ENCODE measurements at places on chromosomes 7 and 10. TPM values are rescaled to one million over a fixed set of nuclear protein-coding genes. Genes with fewer than 3 reads are reported as not detected.

The SIRT1 gene
- polyA plus RNA-seq = 16.2 TPM

DNA sequence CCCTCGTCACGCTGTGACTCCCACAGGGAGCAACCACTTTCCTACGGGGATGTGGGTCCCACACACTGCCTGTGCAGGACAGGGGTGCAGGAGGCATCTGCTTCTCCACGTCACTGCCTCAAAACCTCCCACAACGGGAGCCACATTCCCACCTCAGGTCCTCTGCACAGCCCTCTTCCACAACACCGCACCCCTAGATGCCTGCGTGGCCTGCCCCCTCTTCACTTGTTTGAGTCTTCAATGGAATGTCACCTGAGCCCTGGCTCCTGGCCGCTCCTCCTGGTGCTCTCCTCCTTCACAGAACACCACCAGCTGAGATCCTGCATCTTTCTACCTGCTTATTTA is 73.6 kb downstream of the MAD1L1 start:
- DNase-seq = no peak

DNA sequence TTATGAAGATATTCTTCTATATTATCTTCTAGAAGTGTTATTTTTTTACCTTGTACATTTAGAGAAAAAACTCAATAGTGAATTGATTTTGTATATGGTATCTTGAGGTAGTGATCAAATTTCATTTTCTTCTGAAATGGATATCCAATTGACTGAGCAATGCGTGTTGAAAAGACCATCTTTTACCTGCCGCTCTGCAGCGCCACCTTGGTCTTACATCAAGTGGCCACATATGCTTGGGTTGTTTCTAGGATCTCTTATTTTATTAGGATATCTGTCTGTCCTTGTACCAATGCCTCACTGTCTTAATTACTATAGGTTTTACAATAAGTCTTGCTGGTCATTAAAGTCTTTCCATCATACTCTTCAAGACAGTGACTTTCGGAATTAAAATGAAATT is 53.0 kb downstream of the CUL2 start:
- no peak for DNase-seq

DNA sequence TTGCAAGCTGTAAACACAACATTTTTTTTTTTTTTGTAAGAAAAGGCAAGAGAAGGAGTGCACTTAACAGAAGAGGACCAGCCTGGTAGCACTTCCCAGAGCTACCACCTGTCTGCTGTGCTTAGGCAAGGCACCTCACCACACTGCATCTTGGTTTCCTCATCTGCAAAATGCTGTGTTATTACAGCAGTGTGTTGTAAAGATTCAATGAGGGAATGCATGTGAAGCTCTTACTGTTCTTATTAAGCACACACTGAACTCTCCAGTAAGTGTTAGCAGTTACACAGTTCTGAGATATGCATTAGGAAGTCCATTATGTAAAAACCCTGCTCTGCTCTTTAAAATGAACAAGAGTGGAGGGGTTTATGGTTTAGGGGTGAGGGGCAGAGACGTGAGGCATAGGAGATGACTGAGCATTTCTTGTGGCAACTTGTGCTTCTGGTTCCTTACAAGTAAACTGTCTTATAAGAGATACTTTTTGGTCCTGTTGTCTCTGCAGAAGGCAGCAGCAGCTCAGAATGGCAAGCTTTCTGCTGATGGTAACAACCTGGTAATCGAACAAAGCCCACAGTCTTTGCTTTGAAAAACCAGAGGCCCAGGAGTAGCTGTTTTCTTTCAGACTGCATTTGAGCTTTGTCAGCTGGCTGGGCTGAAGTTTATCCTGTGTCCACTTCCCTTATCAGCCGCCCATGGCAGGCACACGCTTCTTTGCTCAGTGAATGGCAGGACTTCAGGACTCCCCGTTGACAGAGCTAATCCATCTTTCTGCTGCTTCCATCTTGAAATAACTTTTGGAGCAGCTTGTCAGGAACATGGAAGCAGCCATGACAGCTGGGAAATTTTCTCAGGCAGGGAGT is 98.8 kb upstream of the BMPER start:
- no peak for DNase-seq

DNA sequence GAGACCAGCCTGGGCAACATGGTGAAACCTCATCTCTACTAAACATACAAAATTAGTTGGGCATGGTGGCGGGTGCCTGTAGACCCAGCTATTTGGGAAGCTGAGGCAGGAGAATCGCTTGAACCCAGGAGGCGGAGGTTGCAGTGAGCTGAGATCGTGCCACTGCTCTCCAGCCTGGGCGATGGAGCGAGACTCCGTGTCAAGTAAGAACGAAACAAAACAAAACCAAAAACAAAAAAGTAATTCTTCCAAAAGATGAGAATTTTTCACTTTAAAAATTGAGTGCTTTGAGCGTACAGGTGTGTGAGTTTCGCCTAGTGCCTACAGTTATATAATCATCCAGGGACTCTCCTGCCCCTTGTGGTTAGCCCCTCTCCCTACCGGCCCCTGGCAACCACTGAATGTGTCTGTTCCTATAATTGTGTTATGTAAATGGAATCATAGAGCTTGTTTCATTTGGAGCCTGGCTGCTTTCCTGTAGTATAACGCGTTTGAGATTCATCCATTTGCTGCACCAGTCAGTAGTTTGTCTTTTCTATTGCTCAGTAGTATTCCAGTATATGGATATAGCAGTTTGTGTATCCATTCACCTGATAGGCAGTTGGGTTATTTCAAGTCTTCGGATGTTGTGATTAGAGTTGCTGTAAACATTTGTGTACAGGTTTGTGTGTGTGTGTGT is 80.0 kb downstream of the RBM33 start:
- peak; percentile 24 for DNase-seq

The ATP5MK gene
- polyA plus RNA-seq = 682 TPM

DNA sequence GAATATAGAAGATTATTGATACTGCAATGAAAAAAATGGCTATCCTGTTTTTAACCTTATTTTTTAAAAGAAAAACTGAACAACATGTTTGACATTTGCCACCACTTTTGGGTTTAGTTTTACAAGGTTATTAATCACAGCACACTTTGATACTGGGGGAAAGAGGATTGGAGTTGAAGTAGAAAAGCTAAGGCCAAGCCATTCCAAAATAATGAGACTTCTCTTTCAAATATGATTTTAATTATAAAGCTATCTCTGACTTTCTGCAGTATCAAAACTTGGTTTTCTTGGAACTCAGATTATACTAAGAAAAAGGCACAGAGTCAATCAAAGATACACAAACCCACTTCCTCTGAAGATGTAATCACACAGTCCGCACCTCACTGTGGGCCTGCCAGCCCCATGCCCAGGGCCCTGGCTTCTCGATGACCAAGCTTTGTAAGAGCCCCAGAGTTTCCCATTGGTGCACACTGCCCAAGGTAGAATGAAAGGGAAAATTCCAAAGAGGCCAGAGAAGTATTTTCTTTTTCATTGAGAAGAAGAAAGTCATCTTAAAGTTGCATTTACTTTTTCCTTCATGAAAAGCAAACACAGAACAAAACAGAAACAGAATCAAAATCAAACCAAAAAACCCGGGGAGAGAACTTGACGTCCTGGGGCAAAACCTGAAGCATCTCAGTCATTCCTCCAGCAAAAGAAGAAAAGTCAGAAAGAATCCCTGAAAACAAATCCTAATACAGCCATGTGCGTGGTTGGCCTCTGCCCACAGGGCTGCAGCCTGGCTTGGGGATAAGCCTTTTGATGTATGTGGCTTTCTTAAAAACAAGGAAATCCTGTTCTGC is 187.7 kb upstream of the KLF6 start:
- DNase-seq = no peak

The CASP2 gene
- polyA plus RNA-seq = 19.9 TPM

The SLC29A4 gene
- polyA plus RNA-seq = 14.8 TPM

- DNase-seq = no peak
Measured at GRCh38 chr7:7491044-7491443, 44.6 kb downstream of the COL28A1 start.

- DNase-seq = no peak
Measured at GRCh38 chr7:1150400-1151002, 9.5 kb downstream of the ZFAND2A start.

The TMEM270 gene
- not detected for polyA plus RNA-seq

- DNase-seq = no peak
Measured at GRCh38 chr10:87866412-87866974, 3.1 kb downstream of the PTEN start.

GRCh38 chr7:44960011-44960580 is 18.7 kb downstream of the MYO1G start:
- DNase-seq = no peak

The CYP26C1 gene
- polyA plus RNA-seq = not detected

The PLAU gene
- polyA plus RNA-seq = 82.6 TPM

GRCh38 chr7:39374436-39375040 is 191.7 kb upstream of the YAE1 start:
- no peak for DNase-seq

- no peak for DNase-seq
Measured at GRCh38 chr7:4098169-4098568, 583.9 kb upstream of the FOXK1 start.
